ENCODE measurements at places on chromosomes 5 and 9.

GRCh38 chr5:117604845-117605244 lies 1030.2 kb upstream of the SEMA6A start:
- DNase-seq = no peak

DNA sequence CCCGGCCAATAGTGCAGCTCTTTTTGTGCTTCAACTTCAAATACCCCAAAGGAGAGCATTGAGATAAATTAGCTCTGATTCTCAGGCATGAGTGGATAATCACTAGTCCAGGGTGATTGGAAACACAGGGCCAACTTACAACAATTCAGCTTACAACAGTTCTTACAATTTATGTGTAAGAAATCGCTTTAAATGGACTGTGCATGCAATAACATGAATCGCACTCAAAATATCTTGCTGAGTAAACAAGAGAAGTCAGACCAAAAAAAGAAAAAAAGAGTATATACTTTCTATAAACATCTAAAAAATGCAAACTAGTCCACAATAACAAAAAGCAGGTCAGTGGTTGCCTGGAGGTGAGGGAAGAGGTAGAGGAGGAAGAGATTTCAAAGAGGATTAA lies 150.6 kb upstream of the EDIL3 start:
- DNase-seq = no peak

DNA sequence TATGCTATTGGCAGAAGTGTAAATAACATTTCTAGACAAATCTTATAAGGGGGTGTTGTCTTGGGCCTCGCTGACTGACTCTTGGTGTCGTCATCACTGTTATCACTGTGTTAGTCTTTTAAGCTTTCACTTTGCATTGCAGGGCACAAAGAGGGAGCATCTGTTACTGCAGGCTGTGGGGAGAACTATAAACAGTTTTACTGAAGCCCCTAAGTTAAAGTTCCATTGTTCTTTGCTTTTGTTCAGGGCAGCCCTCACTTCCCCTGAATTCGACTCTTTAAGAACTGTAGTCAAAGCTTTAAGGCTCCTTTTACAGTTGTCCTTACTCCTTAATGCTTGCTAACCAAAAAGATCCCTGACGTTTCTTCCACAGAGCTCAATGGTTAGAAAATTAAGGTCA lies 605.0 kb downstream of the RAB3C start:
- peak; percentile 56 for DNase-seq

- no peak for DNase-seq
These were observed 3.0 kb downstream of the SURF6 start for GRCh38 chr9:133333011-133333410.

- DNase-seq = no peak
These were observed 394.8 kb downstream of the NR2F1-AS1 start for GRCh38 chr5:93186076-93186682.

DNA sequence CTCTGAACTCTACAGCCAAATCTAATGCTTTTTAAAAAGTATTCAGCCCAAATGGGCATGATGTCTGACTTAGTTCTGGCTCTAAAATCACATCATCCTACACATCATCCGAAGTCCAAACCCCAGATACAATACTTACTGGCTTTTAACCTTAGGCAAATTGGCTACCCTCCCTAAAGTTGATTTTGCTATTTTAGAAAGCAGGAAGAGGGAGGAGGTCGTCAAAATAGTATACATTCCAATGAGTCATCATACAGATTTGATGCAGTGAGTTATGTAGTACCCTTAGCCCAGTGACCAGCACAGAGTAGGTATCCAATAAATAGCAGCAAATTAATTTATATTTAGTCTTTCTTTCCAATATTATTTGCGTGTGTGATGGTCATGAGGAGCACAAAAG lies 582.0 kb upstream of the TUSC1 start:
- DNase-seq = no peak

- DNase-seq = no peak
These were observed 64.3 kb upstream of the SLC25A51 start for GRCh38 chr9:37968228-37968701.

DNA sequence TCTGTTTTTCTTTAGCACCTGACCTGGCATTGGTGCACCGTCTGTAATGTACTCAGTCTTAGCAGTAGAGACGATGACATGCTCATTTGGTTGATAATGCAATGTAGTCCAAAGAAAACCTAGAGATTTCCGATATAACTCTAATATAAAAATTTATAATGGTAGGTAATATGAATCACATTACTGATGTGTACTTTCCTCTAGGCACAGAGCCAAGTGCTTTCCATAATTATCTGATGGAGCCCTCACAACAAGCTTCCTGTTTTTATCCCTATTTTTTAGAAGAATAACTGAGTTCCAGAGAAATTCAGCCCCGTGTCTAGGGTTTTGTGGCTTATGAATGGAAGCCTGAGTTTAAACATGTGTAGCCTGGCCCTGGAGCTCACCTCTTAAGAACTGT lies 53.7 kb downstream of the KDM4C start:
- no peak for DNase-seq

DNA sequence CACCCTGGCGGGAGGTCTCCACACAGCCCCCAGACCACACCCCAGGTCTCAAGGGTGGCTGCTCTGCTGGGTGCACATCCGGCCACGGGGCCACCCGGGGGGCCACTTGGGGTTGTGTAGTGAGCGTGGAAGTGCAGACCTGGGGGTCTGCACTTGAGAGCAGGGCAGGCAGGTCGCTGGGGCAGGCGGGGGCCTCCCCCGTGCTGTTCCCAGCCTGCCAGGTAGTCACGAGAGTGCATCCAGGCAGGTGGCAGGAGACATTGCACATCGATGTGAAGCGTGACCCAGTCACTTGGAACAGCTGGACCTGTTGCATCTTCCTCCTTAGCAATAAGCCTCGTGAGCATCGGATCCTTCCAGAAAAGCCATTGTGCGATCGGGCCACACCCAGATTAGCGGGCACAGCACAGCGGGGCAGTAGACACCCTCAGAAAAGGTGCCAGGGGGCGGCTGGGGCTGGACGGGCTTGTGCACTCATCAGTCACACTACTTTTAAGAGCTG lies 4.8 kb upstream of the ENTPD8 start:
- DNase-seq = no peak

- no peak for DNase-seq
These were observed 126.7 kb downstream of the OLFM1 start for GRCh38 chr9:135214054-135214640.

- DNase-seq = no peak
These were observed 1.8 kb downstream of the ISCA1 start for GRCh38 chr9:86280580-86280979.

DNA sequence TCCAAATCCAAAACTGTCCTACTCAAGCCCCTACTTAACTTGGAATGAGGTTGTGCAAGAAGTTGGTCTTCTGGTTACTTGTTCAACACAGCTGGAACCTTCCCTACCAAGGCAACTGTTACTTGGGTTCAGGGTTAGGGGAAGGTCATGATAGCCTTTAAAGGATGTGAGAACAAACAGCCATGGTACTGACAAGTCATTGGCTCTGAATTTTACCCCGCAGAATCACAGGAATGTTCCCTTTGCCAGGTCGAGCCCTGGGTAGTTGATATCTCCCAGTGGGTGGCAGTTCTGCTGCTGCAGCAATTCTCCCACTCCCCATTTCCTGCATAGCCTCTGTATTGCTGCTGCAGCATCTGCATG lies 396.1 kb upstream of the MPDZ start:
- no peak for DNase-seq

GRCh38 chr5:124343451-124343867 lies 403.0 kb downstream of the ZNF608 start:
- no peak for DNase-seq

- no peak for DNase-seq
These were observed 19.9 kb downstream of the PRRX2 start for GRCh38 chr9:129685220-129685932.

- no peak for DNase-seq
These were observed 168.0 kb upstream of the ZNF618 start for GRCh38 chr9:113707953-113708695.

- DNase-seq = peak; percentile 80
These were observed 5.9 kb upstream of the FRMD3 start for GRCh38 chr9:83544002-83544698.

DNA sequence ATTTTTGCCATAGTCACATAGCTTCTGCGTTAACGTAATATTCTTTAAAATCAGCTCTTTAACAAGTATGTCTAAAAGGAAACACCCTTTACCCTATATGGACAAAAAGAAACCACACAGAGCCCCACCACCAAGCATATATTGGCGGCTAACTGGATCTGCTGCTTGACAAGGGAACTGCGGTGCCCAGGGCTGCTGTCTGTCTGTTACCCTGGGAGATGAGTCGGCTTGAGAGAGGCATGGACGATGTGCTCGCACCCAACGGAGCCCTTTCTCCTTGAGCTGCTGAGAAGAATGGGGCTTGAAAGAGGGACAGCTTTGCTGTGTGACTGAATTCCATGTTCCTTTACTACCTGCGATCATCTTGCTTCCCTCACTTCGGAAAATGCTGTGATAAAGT lies 158.6 kb upstream of the SHB start:
- no peak for DNase-seq

- DNase-seq = no peak
These were observed 54.4 kb upstream of the SH3PXD2B start for GRCh38 chr5:172508471-172509404.

- no peak for DNase-seq
These were observed 221.7 kb downstream of the FANCC start for GRCh38 chr9:95095641-95096355.

DNA sequence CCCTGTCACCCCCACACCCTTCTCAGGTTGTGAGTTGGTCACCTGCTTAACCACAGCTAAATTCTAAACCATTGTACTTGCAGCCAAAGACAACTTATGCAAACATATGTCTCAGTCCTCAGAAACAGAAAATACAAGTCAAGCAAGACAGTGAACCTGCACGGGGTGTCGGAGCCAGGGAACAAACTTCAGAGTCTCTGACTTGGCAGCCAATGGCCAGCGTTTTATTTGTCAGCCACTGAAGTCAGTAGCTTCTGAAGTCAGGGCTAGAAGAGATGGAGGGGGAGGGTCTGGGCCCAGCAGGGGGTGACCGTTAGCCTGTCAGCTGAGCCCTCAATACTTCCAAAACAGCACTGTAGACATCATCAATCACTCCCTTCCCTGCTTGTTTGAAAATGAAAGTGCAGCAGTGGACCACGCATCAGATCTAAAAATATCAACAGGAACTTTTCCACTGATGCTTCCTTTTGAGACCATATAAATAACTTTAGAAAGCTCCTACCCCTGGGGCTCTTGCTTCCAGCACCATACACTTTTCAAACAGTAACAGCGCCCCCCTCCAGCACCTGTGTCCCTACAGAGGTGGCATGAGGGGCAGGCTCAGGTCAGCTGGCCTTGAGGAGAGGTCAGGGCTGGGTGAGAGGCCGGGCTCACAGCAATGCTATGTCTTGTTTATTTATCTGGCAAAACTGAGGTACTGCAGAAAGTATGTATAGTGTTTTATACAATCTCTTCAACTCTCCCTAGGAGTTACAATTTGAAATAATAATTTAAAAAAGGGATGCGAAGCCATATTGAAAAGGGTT lies 142.5 kb downstream of the ACER2 start:
- DNase-seq = peak; percentile 26
